ENCODE measurements at places on chromosomes 7 and 10.

- DNase-seq, result no peak
Observed at GRCh38 chr10:71998840-71999194, 34.6 kb downstream of the CHST3 start.

GRCh38 chr10:107739951-107740350, 575.4 kb upstream of the SORCS1 start:
- no peak for DNase-seq

DNA sequence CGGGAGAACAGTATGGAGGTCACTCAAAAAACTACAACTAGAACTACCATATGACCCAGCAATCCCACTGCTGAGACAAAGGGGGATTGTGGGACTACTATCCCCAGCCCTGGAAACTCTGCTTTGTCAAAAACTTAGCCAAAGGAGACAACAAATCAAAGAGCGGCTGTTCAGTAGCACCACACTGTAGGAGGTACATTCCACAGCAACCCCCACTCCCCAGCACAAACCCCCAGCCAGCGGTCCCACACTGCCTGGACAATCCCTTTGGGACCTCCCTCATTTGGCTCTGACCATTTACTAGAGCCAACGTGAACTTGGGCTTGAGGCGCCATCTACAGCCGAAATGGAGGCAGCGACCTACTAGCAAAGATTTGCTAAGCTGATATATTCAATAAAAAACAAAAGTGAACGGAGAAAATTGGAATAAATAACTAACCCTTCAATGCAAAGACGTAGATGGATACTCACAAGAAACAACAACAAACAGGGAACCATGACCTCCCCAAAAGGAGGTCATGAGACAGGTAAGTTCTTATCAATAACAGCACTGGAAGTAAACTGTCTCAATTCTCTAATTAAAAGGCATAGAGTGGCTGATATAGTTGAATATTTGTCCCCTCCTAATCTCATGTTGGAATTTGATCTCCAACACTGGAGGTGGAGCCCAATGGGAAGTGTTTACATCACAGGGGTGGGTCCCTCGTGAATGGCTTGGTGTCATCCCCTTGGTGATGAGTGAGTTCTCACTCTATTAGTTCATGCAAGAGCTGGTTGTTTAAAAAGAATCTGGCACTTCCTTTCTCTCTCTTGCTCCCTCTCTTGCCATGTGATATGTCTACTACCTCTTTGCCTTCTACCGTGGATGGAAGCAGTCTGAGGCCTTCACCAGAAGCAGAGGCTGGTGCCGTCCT, 119.0 kb upstream of the KCNMA1 start:
- peak; percentile 39 for DNase-seq

- no peak for DNase-seq
Observed at GRCh38 chr7:10192074-10192473, 781.6 kb upstream of the PHF14 start.

DNA sequence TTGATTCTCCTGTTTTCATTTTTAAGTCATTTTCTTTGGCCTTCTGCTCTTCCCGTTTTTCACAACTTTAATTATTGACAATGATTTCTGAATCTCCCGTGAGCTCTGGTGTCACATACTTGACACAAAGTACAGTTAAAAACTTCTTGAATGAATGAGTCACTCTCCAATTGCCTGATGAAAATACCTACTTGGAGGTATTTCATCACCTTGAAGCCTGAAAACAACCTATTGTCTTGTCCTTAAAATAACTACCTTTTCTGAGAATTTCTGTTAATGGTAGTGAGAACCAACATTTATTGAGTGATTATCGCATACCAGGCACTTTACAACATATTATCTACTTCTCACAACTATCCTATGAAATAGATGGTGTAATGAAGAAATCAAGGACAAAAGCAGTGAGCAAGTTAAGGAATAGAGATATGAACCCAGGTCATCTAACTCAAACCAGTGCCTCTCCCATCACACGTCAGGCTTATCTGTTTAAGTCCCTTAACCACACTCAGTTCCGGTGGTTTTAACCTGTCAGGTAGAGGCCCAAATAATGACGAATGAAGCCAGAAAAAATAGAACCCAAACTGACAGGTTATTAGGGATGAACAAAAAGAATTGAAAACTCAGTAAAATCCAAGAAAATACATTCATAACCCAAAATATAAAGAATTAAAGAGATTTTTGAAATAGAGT, 11.6 kb downstream of the BET1 start:
- DNase-seq, result no peak

DNA sequence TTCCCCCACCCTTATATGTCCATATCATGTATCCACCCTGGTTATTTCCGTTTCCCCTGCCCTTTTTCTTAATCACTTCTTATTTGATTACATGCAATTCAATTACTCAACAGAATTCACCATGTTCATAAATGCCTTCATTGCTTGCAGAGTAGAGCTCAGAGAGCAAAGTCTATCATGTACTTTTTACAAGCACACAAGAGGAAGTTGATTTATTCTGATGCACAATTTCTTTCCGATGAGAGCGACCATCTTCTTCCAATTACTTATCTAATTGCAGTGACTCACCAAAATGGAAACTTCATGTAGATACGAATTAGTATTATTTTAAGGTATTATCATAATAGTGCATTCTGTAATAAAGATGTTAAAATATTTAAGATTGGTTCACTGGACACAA, 430.5 kb upstream of the KLF6 start:
- DNase-seq, result no peak

DNA sequence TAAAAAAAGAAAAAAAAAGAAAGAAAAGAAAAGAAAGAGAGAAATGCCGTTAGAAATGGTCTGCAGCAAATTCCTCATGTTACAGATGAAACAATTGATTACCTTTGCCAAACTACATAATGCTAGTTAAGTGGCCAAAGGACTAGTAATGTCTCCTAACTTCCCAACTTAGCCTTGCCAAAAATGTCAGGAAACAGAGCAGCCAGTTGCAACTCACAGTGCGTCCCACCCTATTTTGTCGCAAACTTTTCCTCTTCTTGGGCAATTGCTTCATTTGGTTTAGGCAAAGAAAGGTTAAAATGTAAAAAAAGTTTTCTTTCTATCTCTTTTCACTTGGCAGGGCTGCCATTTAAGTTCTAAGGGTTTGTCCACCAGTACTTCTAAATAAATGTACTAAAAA, 53.1 kb downstream of the APBB1IP start:
- no peak for DNase-seq

- DNase-seq, result no peak
Observed at GRCh38 chr7:36180121-36180520, 27.1 kb downstream of the EEPD1 start.

DNA sequence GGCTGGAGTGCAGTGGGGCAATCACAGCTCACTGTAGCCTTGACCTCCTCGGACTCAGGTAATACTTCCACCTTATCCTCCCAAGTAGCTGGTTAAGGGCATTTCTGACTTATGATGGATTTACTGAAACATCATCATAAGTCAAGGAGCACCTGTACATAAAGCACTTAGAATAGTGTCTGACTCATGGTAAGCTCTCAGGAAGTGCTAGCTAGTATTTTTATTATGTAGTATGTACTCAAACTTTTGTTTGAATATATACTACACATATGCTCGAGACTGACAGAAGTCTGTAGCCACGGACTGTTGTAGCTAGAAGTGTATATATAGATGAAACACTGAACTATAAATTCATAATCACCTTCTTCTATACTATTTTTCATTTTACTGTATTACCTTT, 107.5 kb upstream of the DNAJB12 start:
- no peak for DNase-seq

- no peak for DNase-seq
Observed at GRCh38 chr7:142784096-142784495, 13.3 kb downstream of the PRSS2 start.

- DNase-seq, result no peak
Observed at GRCh38 chr7:139871331-139871730, 42.3 kb downstream of the TBXAS1 start.

GRCh38 chr7:32761451-32762205, 129.9 kb downstream of the KBTBD2 start:
- no peak for DNase-seq

DNA sequence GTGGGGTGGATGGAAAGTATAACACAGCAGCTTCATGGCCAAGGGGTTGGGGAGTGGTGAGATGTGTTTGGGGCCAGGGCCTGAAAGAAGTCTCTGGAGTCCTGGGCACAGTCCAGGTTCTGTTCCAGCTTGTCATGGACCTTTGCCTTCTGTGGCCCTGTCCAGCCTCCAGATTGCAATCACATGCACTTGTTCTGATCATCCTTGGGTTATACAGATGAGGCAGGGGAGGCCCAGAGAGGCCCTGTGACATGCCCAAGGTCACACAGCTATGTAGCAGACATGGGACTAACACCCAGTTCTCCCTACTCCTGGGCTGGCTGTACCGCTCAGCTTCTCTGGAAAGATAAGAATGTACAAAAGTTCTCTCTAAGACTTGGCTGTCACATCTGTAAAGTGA, 11.7 kb downstream of the VWA2 start:
- no peak for DNase-seq

DNA sequence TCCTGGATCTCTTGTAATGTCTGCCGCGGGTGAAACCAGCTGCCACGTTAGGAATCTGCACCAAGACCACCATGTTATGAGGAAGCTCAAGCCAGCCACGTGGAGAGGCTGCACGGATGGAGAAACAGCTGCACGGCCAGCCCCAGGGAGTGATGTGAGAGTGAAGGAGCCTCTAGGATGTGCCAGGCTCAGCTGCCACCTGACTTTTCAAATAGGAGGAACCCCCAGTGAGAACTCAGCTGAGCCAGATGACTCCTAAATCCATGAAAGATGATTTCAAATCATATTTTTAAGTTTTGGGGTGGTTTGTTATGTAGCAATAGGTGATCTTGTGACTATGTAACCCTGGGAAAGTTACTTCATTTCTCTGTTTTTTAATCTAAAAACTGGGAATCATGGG, 71.7 kb downstream of the PRKAG2 start:
- no peak for DNase-seq

- DNase-seq, result no peak
Observed at GRCh38 chr10:10007957-10008356, 1009.7 kb upstream of the CELF2 start.

DNA sequence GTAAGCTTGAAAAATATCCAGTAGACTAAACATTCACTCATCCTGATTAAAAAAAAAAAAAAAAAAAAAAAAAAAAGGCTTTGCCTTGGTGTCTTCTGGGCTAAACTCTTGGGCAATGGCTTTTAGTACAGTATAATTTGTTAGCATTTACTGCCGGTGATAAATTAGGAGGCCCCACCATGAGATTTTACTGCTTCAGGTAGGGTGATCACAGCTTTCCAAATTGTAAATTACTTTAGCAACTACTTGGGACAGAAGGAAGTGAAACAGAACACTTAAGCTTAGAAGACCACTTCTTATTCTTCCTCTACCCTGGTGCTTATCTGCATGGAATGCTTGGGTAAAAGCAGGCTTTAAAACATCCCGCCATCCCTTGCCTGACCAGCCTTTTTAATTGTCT, 152.1 kb downstream of the HIBADH start:
- DNase-seq, result no peak
